ENCODE measurements at places on chromosomes 5 and 9.

DNA sequence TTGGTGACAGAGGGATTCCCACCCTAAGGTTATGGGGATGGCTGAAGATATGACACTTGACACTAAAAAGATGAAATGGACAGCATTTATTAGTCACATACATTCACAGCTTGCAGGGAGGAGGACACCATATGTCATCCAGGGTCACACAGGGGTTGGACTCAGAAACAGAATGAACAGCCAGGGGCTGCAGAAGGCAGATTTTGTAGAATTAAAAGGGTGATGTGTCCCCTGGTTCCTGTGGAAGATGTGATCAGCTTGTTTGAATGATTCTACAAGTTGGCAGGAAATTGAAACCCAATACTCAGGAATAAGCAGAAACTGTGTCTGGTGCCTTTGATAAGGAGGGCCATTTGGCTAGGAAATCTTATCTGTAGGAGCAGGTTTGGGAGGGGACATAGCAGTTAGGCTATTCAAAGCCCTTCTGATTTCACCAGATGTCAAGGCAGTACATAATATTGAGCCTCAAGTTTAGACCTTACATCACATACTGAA is 102.3 kb upstream of the GRIN3A start:
- no peak for DNase-seq

DNA sequence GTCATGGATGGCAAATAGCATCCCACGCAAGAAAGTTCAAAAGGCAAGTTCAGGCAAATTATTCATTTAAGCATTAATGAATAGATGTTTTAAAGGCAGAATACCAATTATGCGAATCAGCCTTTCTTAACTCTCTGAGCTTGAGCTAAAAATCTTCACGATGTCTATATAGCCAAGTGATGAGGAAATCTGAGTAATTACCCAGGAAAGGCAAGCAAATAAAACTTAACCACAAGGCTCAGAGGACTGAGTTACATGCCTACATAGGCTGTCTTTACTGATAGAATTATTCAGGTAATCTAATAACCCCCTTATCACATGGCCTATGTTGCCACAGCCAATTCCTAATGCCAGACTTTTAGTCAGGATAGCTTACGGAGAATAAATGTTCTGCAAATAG is 120.8 kb upstream of the MTAP start:
- peak; percentile 69 for DNase-seq

- DNase-seq, result no peak
These were observed 42.7 kb downstream of the ST8SIA4 start for GRCh38 chr5:100860407-100860806.

DNA sequence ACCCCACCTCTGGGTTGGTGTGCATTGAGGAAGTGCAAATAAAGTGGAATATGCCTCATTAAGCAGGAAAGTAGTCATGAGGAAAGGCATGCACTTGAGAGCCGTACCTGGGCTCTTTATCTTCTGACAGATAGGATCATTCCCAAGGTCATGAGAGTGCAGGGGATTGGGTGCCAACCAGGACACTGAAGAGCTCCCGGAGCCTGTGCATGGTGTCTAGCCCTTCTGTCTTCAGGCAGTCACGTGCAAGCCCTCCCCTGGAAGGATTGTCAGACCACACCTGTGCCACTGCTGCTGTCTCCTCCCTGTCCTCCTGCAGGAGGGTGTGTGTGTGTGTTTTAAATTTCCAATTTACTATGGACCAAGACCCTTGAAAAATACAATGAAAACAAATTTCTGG is 69.6 kb downstream of the PDE8B start:
- no peak for DNase-seq

- DNase-seq, result peak; percentile 46
These were observed 54.1 kb downstream of the MTAP start for GRCh38 chr9:21856301-21857094.

- no peak for DNase-seq
These were observed 29.1 kb downstream of the FGD3 start for GRCh38 chr9:92976431-92976830.

DNA sequence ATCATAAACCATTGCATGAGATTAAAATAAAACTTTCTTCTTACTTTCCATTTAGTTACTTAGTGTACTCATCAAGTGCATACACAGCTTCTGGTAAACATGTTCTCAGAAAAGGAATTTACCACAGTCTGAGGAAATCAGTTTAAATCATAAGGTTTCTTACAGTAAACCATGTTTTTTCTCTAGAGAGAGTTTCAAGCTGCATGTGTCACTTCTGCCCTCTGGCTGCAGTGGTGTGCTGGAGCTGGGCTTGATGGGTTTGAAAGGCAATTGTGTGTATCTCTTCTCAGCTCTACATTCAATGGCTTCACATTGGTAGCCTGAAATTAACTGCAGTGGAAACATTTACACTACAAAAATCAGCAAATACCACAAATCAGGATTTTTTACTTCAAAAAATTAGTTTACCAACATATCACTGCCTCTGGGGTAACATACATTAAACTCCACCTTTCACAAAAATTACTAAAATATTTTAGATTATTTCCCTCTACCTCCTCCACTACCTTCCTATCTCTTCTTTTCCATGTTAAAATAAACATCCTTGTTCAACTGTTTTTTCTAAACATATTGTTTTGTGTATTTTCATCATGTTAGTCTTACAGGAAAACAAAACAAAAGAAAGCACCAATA is 414.3 kb downstream of the ANXA1 start:
- DNase-seq, result peak; percentile 8

- DNase-seq, result peak; percentile 42
These were observed 613 bp downstream of the ZBTB5 start for GRCh38 chr9:37464426-37465248.

DNA sequence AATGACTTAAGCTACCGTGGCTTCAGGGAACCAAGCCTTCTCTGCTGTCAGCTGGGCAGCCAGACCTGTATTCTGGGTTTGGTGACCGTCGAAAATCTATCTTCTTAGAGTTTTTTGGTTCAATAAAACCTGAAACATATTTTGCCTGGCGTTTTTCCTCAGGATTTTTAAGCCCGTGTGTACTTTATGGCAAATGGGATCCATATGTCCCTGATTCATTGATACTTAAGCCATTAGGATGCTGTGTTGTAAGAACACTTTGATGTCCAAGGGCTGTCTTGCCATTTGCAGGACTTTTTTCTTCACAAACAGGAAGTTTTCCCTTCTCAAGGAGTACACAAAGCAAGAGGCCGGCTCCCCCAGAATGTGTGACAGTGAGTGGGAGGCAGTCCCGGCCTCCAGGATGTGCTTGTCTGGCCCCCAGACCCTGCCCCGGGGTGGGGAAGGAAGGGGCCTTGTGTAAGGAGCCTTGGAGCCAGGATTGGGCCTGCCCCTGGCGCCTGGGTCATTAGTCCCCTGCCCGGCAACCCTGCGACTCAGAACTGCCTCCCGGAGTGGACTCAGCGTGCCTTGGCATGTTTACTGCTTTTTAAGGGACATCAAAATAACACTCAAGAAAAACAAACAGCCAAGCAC is 83.4 kb upstream of the SMIM23 start:
- DNase-seq, result no peak

- no peak for DNase-seq
These were observed 120.9 kb downstream of the PIP5K1B start for GRCh38 chr9:68825762-68826472.

DNA sequence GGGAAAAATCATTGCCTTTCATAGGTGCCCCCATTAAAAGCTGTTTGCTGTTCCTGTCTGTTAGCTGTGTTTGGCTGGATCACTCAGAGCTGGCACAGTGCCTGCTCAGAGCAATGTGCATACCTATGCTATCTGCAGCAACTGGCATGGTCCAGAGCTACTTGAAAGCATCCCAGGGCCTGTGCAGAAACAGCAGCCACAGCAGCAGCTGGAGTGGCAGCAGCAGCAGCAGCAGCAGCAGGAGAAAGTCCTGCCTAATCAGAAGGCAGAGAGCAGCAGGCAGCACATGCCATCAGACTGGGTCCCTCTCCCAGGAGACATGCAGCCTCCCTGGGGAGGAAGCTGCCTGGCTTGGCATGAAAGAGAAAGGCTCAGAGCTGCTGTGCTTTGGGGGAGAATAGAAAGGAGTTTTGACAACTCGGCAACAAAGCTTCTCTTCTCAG is 243.8 kb upstream of the WWC1 start:
- DNase-seq, result no peak

DNA sequence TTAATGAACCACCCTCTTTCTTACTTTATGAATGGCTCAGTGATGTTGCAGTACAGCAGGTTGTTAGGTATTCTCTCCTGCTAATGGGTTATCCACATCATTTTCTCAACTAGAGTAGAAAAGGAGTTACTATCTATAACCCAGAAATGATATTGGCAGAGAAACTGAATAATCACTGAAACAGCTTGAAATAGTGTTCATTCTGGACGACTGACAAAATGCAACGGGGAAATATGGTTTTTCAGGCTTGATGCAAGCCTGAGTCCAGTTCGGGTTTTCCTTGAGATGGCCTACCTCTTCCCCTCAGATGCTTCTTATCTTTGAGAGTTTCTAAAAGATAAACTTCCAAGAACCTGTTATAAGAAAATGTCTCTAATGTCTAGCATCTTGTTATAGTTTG is 187.3 kb downstream of the RAB3C start:
- DNase-seq, result no peak

- DNase-seq, result no peak
These were observed 159.6 kb downstream of the BNC2 start for GRCh38 chr9:16710888-16711287.

DNA sequence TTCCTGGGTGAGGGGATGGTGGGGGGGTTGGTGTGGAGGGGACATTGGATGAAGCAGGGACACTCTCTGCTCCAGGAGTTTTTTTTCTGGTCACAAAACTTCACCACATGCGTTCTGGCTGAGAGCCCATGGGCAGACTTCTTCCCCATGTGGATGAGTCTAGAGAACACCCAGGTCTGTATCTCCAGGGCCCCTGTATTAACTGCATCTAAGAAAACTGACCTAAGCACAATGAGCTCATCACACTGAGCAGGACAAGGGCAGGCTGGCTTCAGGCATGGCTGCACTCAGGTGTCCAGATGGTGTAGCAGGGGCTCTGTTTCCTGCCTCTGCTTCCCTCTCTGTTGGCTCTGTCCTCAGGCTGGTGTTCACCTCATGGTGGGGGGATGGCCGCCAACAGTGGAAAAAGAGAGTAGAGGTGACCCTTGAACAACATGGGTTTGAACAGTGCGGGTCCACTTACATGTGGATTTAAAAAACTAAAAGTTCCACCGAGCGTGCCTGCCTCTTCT is 85.3 kb upstream of the STC2 start:
- DNase-seq, result no peak

- no peak for DNase-seq
These were observed 59.6 kb upstream of the SLC1A1 start for GRCh38 chr9:4430432-4431261.

GRCh38 chr9:108603141-108603540 is 252.6 kb downstream of the ACTL7B start:
- no peak for DNase-seq

DNA sequence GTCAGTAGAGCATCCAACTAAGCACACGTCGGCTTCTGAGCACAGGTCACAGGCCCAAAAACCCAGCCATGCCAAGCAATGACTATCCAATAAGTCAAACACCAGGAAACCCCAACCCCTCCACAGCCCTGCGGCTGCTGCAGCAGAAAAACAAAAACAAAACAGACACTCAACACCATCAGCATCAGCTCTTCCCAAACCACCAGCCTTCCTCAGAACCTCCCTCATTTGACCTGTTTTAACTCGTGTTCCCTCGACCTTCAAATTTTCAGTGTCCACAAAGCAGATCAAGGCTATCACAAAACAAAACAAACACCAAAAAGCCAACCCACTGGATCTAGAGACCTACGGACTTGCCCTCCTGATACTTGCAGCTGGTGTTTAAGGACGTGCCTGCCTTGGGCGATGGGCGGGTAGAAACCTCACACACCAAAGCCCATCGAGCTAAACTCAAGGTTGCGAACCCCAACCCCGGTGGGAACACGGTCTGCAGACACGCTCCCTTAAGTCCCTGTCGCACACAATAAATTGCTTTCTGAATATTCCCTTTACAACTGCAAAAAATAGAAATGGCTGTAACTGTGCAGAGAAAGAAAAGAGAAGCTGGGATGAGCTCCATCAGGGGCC is 247.1 kb upstream of the ANKRD55 start:
- no peak for DNase-seq

- no peak for DNase-seq
These were observed 24.3 kb downstream of the PTPDC1 start for GRCh38 chr9:94108584-94108983.

- no peak for DNase-seq
These were observed 82.9 kb downstream of the CEMIP2 start for GRCh38 chr9:71685394-71685793.

- DNase-seq, result no peak
These were observed 184.2 kb downstream of the EFNA5 start for GRCh38 chr5:107486489-107486888.

DNA sequence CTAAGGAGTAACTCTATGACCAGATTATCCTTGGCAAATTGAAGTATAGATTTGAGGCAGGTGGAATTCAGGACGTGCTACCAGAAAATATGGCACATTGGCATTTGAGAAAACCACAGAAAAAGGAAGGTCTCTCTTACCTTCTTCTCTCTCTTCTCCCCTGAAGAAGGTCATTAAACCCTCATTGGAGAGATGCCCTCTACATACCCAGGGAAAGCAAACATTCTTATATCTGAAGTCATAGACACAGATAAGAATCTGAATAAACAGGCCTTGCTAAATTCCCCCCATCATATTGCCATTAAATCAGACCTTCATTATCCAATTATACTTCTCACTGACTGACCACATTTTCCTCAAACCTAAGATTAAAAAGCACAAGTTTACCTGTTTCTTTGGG is 17.8 kb downstream of the SPINK1 start:
- DNase-seq, result no peak
